ENCODE measurements at places on chromosomes 13 and 19.
A peak's percentile ranks its signal among the peaks of the same experiment; 100 is the strongest.

DNA sequence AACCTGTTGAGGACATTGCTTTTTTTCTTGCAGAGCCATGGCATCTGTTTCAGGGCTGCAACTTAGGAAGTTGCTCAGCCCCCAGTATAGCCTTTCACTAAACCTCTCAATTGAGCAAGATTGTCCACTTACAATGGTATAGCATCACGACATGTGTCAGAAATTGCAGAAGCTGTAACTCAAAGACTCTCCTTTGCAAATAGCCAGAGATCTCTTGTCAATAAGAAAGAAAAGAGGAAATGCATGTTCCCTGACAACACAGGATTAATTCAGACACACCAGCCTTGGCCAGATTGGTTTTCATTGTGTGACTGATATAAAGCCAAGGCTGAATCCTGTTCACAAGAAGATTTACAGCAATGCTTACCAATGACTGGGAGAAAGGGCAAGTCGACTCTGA is 38.7 kb upstream of the CYSLTR2 start:
- DNase-seq: no peak

DNA sequence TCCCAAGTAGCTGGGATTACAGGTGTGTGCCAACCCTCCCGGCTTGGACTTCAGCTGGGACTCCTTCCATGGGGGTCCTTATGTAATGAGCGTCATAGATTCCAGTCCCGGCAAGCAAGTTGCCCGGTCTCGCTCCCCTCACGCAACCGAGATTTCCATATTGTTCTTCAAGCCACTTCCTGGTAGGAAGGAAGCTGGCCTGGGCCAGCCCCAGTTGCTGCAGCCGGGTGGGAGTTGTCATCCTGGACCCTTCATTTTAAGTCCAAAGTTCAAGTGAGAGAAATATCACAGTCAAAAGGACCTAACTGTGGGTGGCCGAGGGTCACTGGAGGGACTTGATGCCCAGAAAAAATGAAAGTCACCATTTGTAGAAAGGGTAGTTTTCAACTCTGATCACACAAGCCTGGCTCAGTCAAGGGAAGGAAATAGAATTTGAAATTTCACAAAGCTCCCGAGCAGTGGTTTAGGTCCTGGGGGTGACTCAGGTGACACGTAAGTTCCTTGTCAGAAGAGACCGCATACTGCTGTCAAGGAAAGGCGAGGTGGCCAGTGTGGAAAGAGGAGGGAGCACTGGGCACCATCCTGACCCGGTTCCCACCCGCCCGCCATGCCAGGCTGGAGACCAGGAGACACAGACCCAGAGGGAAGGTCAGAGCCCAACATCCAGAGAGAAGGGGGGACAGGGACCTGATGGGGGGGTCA is 5.3 kb downstream of the FGF21 start:
- no peak for DNase-seq

DNA sequence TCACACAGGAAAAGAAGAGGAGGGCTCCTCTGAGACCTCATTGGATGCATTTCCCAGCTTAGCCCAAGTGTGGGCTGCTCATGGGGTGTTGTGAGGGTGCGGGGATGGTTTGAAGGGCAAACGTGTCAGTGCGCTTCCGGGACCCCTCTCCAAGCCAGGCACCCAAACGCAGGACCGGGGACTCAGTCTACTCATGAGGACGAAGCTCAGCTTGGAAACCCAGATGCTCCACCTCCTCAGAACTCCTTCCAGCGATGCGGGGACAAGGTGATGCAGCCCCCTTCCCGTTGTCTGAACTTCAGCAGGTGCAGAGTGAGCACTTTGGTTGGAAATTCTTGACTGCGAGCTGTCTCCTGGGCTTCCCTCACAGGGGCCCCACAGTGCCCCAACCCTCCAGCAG is 33.1 kb upstream of the MTIF3 start:
- no peak for DNase-seq

DNA sequence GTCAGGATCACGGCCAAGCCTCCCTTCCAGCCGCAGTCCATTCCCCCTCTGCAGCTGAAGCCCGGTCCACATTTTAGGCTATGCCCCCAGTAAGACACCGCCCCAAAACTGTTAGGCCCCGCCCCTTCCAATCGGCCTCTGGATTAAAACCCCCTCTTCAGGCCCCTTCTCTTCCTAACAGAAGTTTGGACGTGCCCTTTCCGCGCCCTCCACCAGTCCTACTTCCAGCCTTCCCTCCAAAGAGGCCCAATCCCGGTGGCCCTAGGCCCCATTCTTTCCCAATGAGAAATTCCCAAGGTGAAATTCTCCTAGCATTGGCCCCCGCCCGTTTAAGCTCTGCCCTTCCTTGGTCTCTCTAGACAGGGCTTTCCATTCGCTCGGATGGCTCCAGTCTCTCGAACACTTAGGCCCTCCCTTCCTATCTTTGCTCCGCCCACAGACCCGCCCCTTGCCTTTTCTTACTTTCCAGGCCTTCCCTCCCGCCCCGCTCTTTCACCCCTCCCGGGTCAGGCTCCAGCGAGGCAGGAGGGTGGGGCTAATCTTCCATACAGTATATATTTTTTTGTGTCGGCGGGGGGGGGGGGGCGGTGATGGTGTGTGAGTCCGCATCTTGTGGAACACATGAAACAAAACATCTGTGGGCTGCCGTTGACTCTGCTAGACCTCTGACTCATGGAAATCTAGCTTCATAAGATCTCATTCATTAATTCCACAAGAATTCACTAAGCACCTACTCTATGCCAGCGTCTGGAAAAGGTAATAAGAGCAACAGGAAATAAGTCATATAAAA is 13.6 kb downstream of the LTBP4 start:
- no peak for DNase-seq

DNA sequence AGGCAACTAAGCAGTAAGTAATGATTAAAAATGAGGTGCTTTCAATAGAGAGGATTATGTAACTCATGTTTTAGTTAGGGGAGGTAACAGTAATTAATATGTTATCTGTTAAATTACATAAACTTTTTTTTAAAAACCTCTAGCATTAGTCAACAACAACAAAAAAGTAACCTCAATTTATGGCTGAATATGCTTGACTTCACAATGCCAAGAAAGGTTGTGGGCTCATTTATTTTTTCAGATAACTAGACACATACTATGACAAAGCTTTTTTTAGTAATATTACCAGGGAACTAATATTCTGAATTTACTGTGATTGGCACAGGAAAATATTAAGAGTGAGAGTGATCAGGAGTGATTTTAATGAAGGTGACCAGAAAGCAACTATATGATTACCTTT is 54.9 kb downstream of the KCNRG start:
- DNase-seq: no peak

DNA sequence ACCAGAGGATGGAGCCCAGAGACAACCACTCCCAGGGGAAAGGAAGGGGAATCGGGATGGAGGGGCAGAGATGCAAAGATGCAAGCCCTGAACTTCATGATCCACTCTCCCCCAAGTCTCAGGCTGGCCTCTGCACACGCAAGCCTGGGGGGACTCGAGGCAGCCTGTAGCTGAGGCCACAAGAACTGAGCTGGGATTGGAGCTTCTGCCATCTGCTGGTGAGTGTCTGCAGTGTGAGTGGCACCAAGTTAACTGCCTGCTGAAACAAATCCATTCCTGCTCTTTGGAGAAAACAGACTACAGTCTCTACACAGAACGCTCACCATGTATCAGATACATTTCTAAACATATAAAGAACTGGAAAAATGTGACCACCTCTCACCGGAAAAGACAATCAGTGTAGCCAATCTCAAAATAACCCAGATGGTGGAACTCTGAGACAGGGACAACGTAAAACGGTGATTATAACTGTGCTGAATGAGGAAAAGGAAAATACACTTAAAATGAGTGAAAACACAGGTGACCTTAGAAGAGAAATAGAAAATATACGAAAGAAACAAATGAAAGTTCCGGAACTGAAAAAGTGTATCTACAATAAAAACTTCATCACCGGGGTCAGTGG is 62.1 kb downstream of the KLF2 start:
- DNase-seq: no peak

DNA sequence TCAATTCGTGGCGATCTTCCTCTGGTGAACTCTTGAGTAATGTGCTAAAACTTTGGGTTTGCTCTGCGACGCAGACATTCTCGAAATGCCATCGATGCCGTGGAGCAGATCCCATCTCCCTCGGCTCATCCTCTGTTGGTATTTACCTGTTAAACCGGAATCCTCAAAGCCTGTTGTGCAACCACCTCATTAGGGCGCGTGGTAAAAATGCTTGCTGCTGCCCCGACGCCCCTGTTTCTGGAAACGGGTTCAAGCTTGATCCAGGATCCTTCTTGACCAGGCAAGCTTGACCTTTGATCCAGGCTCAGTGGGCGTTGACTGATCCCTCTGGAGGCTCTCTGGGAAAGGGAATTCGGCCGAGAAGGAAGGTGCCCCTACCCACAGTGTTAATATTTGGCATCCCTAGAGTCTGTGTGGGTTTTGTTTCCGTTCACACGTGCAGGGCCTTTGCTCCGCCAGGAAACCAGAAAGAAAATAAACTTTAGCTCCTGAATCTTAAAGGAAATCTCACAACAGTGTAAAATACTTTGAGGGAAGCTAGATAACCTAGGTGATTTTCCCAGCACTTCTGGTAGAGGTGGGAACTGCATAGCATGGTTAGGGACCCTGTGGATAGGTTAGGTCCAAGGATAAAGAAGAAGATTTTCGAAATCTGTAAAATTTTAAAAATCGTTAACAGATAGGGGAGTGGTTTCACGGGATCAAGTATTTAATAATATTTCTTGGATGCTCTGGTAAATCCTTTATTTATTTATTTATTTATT is 1.1 kb downstream of the LSM14A start:
- peak; percentile 18 for DNase-seq

DNA sequence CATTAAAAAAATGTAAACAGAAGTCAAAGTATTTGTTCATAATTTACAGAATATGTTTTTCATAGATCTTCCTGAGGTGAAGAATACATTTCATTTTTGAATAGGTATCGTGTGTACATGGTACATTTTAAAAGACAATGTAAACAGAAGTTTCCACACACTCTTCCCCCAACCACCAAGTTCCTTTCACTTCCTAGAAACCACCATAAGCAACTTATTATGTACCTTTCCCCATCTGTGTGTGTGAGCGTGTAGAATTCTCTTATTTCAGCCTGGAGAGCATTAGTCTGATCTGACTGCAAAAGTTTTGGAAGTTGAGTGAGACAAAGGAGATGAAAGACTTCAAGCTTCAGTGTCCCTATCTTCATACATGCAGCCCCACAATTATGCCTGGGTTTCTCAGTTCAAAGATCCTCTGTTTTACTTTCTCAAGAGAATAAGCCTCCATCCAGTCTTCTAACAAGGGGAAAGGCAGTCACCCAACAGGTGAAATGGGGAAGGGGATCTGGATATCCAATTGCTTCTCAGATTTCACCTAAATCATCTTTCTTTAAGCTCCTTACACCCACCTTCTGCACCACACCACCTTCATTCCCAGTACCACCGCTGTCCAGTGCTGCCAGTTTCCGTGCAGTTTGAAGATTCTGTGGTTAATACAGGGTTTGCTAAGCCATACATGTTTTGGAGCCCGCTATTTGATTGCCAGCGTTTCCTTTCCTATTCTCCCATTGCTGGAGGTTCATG is 2.1 kb downstream of the TEX30 start:
- DNase-seq: no peak

DNA sequence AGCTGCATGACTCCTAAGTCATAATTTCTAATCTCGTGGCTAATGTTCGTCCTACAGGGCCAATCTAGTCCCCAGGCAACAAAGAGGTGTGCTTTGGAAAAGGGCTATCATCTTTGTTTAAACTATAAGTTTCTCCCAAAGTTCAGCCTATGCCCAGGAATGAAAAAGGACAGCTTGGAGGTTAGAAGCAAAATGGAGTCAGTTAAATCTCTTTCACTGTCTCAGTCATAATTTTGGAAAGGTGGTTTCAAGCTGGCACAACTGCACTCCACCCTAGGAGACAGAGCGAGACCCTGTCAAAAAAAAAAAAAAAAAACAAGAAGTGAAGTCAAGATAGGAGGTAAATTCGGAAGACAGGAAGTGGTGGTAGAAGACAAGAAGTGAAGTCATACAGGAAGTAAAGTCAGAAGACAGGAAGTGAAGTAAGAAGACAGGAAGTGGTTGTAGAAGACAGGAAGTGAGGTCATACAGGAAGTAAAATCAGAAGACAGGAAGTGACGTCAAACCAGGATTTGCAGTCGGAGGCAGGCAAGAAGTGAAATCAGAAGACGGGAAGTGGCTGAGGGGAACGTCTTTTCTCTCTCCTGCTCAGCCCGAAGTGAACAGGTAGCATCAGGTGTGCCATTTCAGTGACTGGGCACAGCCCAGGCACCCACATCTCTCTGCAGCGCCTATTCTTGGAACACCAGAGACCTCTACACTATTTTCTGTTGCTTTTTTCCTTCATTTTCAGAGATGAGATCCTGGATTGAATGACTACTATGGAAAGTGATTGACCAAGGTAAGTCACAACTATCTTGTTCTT is 32.2 kb downstream of the GP6 start:
- no peak for DNase-seq

- no peak for DNase-seq
Measured at GRCh38 chr19:29752450-29753025, 37.5 kb upstream of the C19orf12 start.

- no peak for DNase-seq
Measured at GRCh38 chr19:53172889-53173288, 14.0 kb upstream of the ZNF347 start.

- no peak for DNase-seq
Measured at GRCh38 chr19:55015126-55015525, 22.9 kb downstream of the GP6 start.

Measured in progenitor cell of endocrine pancreas (in vitro differentiated cells).